ENCODE measurements at places on chromosomes 4 and X.

- DNase-seq: no peak
These were observed 59.6 kb upstream of the HPGD start for GRCh38 chr4:174581901-174582300.

- no peak for DNase-seq
These were observed 48.0 kb downstream of the TXK start for GRCh38 chr4:48085821-48086589.

DNA sequence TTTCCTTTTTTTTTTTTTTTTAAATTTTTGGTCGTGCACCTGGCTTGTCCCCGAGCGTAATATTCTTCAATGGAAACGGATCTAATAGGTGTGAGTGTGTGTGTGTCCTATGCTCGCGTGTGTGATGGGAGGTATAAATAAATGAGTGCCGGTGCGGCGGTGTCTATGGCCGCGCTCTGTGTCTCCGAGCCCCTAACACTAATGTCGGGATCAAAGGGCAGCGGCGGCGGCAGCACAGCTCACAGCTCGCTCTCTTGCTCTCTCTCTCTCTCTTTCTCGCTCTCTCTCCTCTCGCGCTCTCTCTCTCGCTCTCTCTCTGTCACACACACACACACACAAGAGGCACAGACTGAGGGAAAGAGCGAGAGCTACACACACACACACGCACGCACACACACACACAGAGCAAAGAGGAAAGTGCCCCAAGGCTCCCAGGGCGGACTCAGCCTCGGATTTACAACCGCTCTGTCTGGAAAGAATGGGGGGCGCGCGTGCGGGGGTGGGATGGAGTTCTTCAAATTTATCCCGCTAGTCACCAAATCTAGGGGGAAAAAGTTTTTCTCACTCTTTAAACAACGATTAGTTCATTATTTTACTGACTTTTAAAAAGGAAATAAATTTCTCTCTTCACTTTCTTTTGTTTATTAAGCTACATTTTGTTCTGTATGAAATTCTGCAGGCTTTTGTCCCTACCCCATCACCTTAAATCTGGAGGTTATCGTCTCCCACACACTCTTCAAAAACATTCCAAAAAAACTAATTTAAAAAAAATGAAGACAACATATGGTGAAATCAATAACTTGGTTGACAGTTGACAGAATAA is at the start of gene ZNF827:
ZNF827 (minus strand) TSS at position 206 of the 823 bp plus-strand sequence. CDS start 416 bp downstream, outside the sequence.
- DNase-seq: peak; percentile 57

GRCh38 chrX:64975491-64975890 is 759 bp downstream of the ZC4H2 start:
- no peak for DNase-seq

- no peak for DNase-seq
These were observed 558.2 kb downstream of the ZNF674 start for GRCh38 chrX:45986971-45987370.

- no peak for DNase-seq
These were observed 71.4 kb downstream of the TSC22D3 start for GRCh38 chrX:107704181-107704580.

DNA sequence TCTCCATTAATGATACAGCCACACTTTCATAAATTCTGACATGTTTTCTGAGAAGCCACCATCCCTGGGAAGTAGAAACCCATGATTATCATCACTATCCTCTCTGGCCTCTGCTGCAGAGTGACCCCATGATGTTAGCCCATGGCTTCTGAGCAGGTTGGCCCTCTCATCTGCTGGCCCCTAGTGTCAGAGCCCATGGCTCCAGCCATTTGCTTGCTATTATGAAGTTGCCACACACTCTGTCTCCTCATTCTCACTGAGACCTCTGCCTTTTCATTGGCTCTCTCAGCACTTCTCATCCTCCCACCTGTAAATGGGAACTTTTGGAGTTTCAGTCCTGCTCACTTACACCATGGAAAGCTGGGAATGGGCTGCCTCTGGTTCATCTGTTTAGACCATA is 192.7 kb downstream of the GASK1B start:
- DNase-seq: no peak

GRCh38 chr4:158771776-158772175 is 3.0 kb downstream of the FNIP2 start:
- DNase-seq: no peak

GRCh38 chr4:87844452-87844851 is 11.7 kb downstream of the MEPE start:
- no peak for DNase-seq

GRCh38 chr4:146165221-146165620 is 10.3 kb upstream of the LSM6 start:
- DNase-seq: no peak

DNA sequence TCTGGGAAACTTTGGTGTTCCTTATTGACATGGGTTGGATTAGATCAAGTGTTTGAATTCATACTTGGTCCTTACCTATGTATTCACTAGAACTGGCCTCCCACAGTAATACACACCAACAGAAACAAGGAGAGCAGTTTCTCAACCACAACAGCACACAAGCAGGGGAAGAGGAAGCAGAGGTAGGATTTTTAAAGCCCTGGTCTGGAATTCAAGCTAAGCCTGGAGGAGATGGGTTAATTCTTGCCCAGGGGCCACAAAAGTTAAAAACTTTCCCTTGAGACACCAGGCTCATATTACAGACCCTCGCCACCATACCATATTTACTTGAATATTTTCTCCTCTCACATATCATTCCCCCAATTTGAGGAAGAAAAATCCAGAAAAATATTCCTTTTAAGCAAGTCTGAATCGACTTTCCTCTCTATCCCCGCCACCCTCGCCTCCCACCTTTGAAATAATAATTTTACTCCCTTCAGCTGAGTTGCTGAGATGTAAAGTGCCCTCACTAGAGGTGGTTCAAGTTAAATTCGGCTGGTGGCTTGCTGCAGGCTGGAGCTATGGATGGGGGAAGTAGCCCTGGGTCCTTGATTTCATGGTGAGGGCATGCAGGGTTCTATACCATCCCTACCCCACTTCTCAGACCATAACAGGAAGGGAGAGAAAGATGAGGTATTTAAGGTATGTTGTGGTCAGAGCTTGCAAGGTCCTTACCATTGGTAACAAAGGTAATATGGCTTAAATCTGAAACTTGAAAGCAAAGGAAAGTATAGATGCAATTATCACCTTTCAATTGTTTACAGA is 440.2 kb downstream of the INPP4B start:
- no peak for DNase-seq

DNA sequence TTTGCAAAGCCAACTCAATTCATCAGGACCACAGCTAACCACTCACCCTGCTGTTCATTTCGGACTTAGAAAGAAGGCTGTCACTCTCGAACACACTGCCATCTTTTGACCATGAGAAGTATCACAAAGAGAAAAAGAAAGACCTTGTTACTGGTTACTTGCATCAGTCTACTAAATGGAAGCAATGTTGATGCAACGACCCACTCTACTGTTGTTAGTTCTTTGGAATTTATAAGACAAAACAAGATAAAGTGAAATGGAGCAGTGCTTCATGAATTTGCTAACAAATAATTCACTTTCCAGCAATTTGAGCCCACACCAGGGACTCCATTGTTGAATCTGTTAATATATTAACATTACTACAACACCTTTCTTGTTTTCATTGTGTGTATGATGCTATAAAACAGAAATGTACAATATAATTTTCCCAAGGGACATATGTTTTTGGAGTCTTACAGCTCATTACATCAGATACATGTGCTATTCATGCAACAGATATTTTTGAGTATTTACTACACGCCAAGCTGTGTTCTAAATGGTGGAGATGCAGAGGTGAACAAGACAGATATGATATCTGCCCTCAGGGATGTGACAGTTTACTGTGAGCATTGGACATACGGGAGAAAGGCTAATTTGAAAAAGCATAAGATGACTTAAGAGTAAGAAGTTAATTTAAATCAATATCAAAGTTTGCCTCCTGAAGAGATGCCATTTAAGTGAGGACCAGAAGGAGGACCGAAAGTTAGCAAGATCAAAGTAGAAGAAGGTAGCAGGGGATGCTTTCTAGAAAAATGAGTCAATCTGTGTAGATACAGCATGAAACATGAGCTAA is 87.2 kb downstream of the AREG start:
- DNase-seq: peak; percentile 51

DNA sequence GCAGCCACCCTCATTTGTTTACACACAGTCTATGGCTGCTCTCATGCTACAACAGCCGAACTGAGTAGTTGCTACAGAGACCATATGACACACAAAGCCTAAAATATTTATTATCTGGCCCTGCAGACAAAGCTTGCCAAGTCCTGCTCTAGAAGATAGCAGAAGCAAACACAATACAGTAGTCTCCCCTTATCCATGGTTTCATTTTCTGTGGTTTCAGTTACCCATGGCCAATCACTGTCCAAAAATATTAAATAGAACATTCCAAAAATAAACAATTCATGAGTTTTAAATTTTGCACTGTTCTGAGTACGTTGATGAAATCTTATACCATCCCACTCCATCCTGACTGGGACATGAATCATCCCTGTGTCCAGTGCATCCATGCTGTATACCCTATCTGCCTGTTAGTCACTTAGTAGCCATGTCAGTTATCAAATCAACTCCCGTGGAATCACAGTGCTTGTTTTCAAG is 40.2 kb upstream of the ZNF81 start:
- DNase-seq: no peak

DNA sequence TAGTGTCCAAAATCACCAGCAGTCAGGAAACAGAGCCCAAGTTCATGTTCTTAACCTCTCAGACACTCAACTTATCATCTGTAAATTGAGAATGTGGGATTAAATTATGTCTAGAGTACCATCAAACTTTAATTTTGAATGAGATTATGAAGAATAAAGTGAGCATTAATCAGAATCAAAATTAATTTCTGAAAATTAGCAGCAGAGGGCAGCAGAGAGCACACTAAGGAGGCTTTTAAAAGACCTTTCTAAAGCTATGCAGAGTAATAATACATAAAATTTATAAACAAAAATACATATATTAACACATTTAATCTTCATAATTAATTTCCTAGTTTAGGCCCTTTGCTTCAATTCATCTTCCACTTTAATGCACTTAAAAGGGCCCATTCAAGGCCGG is 7.1 kb downstream of the TASL start:
- DNase-seq: peak; percentile 18

DNA sequence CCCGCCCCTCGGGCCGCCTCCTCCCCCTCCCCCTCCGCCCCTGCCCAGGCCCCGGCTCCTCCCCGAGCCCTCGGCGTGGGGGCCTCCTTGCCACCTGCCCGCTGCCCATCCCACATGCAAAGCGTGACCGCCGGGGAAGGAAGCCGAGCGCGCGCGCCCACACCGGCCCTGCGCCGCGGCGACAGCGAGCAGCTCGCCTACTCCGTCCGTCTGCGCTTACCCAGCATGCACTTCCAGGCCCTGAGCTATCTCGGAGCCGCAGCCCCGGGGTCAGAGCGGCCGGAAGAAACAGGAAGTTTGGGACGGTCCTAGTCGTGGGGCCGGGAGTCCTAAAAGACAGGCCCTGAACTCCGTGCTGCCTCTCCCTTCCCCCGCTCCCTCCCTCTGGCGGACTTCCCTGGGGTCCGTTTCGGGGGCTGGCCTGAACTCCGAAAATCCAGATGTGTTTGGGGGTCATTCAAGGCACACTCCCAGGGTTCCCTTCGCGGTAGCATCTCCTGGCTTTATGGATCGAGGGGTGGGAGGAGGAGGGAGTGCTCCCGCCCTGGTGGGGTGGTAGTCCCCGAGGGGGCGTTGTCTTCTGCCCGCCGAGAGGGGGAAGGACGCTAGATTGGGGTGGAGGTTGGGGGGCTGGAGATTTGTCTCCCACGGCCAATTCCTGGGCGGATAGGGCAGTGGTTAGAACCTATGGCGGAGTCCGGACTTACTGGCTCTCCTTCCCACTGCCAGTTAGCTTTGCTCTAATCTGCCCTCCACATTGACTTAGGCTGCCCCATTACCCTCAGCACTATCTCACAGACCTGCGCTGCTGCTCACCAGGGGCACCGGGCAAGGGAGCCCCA is 25.0 kb upstream of the BCORL1 start:
- DNase-seq: peak; percentile 55

GRCh38 chr4:123835831-123836590 is 439.4 kb downstream of the SPRY1 start:
- no peak for DNase-seq

DNA sequence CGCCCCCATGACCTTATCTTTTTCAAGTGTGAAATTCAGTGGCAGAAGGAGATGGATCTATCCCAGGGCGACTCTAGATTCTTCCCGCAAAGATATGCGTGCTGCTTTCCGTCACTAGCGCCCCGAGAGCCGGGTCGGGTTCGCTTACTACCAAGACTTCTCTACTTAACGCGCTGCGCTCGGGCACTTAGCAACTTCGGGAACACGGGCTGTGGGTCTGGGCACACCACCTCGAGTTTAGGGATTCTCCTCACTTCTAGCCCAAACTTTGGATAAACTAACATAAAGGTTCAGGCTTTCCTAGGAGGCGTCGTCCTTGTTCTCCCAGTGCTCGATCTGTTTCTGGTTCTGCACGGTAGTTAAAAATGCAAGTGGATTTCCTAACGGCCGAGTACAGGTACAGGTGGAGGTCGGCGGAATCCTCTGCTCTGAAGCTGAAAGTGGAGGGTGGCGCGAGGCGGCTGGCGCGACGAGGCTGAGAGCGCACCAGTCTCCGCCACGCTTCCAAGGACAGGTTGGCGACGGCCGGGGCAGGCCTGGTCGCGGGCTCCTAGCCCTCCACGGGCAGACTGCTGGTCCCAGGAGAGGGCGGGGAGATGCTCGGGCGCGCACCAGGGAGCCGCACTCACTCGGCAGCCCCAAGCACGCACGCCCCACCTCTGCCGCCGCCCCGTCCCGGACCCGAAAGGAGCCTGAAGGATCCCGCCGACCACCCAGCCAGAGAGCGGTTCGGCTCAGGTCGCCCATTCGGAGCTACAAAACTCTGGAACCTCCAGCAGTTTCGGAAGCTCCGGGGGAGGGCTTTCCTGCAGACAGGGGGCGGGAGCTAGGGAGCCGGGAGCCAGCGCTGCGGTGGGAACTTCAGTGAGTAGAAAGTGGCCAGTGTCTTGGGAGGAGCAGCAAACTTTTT is 100.8 kb upstream of the TENM3 start:
- DNase-seq: no peak

DNA sequence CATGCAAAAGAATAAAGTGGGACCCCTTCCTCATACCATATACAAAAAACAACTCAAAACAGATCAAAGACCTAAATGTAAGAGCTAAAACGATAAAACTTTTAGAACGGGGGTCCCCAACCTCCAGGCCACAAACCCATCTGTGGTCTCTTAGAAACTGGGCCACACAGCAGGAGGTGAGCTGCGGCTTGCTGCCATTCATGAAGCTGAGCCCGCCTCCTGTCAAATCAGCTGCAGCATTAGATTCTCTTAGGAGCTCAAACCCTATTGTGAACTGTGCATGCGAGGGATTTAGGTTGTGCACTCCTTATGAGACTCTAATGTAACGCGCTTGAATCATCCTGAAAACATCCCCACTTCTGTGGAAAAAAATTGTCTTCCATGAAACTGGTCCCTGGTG is 7.0 kb upstream of the GATA1 start:
- no peak for DNase-seq

GRCh38 chr4:41692717-41693345 is 55.7 kb downstream of the PHOX2B start:
- DNase-seq: no peak

GRCh38 chrX:31006027-31006426 is 65.8 kb downstream of the FTHL17 start:
- no peak for DNase-seq

DNA sequence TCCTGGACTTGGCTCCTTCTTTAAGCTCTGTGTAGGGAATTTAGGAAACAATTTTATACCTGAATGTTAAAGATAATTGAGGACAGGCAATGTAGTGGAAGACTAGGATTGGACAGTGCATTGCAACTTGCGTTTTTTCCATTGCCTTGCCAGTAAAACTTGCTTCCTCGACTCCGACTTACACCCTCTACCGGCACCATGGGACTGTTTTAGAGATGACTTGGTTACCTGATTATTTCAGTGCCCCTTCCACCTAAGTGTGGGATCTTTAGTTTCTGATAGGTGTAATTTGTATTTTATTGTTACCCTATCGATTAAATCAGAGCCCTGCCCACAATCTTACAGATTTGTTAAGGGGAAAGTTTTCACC is 1.2 kb downstream of the PRPS1 start:
- DNase-seq: no peak
